Activated T-cell treated with anti-CD3 and anti-CD28 coated beads, Interleukin-2, amount 50 U/mL, for 4 hours (primary cell): ENCODE measurements at places on chromosomes 6 and 20. TPM values are rescaled to one million over a fixed set of nuclear protein-coding genes. Genes with fewer than 3 reads are reported as not detected.

The RNF182 gene
- 0.08 TPM for total RNA-seq

The PGC gene
- total RNA-seq, result 0.38 TPM

The ZFP57 gene
- total RNA-seq, result not detected

The ULBP2 gene
- total RNA-seq, result 0.43 TPM

The EEF1A2 gene
- total RNA-seq, result 0.74 TPM

The SLC22A7 gene
- total RNA-seq, result not detected

The MUC22 gene
- not detected for total RNA-seq

The MRPS10 gene
- 52.1 TPM for total RNA-seq

The FLRT3 gene
- total RNA-seq, result not detected

The VSX1 gene
- total RNA-seq, result not detected

The PBOV1 gene
- total RNA-seq, result not detected
